Keratinocyte (primary cell): ENCODE measurements at places on chromosomes 2 and 18. TPM values are rescaled to one million over a fixed set of nuclear protein-coding genes. Genes with fewer than 3 reads are reported as not detected.

- H3K27ac ChIP-seq: no peak overlapping the region
- no peaks in the 10 kb centered on the region for H3K36me3 ChIP-seq
- H3K4me3 ChIP-seq: no peak overlapping the region
- H3K27me3 ChIP-seq: no peaks in the 10 kb centered on the region
Measured at GRCh38 chr2:216743781-216744180, 48.4 kb upstream of the IGFBP5 start.

- no peak overlapping the region for H3K27ac ChIP-seq
- H3K4me3 ChIP-seq: no peak overlapping the region
- H3K4me1 ChIP-seq: no peaks in the 10 kb centered on the region
- no peaks in the 10 kb centered on the region for H3K36me3 ChIP-seq
Measured at GRCh38 chr18:11096411-11096810, 53.0 kb downstream of the PIEZO2 start.

GRCh38 chr2:37669446-37669845 is 2.0 kb downstream of the CDC42EP3 start:
- H3K4me1 ChIP-seq: peaks cover 17% of the 10 kb centered on the region
- peak overlapping the region; percentile 1 for H3K27ac ChIP-seq
- no peaks in the 10 kb centered on the region for H3K27me3 ChIP-seq
- peak overlapping the region; percentile 87 for H3K4me3 ChIP-seq
- no peak for DNase-seq

- H3K4me3 ChIP-seq: no peak overlapping the region
- no peak for DNase-seq
- no peaks in the 10 kb centered on the region for H3K36me3 ChIP-seq
Measured at GRCh38 chr2:120489023-120489422, 143.1 kb downstream of the INHBB start.

- peaks cover 10% of the 10 kb centered on the region for H3K4me1 ChIP-seq
- H3K27ac ChIP-seq: no peak overlapping the region
- no peak overlapping the region for H3K4me3 ChIP-seq
- no peaks in the 10 kb centered on the region for H3K36me3 ChIP-seq
- no peaks in the 10 kb centered on the region for H3K27me3 ChIP-seq
Measured at GRCh38 chr2:15159206-15159605, 401.9 kb downstream of the NBAS start.

DNA sequence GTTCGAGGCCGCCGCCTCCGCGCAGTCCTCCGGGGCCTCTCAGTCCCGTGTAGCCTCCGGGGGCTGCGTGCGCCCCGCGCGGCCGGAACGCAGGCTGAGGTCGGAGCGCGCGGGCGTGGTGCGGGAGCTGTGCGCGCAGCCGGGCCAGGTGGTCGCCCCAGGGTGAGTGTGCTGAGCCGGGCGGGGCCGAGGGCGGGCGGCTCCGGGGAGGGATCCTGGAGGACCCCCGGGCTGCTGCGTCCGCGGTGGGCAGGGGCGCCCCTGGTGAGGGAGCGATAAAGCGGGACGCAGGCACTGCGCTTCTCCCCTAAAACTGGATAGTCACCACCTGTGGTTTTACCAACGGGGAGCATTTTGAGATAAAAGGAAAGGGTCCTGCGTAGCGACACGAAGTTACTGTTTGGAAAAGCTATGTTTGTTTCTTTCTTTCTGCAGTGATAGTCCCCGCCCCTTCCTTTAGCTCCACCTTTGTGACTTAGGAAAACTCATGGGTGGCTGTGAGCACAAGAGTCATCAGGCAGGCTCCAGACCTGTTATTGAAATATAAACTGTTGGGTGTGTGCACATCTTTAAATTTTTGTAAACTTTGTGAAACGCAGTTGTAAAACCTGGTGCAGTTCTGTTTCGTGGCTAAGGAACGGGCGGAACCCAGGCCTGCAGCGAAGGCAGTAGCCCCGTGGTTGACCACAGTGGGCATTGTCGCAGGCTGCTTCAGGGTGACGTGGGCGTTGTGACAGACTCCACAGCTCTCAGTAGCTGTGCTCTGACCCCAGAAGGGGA is 687 bp downstream of the CTDP1 start:
- H3K4me1 ChIP-seq: peaks cover 24% of the 10 kb centered on the region
- DNase-seq: no peak
- H3K36me3 ChIP-seq: peaks cover 8% of the 10 kb centered on the region
- H3K4me3 ChIP-seq: peak overlapping the region; percentile 78

Gene BCL11A
- polyA plus RNA-seq: 3.8 to 5.3 TPM (median 5.0 TPM) in 3 replicates

GRCh38 chr2:85326406-85327159 is 1.2 kb downstream of the TGOLN2 start:
- peaks cover 20% of the 10 kb centered on the region for H3K36me3 ChIP-seq
- H3K4me1 ChIP-seq: peaks cover 18% of the 10 kb centered on the region
- H3K27me3 ChIP-seq: no peaks in the 10 kb centered on the region
- H3K27ac ChIP-seq: peak overlapping the region; percentile 91

Gene ALK
- not detected in 3 replicates for polyA plus RNA-seq

Gene FAM237A
- not detected in 3 replicates for polyA plus RNA-seq

DNA sequence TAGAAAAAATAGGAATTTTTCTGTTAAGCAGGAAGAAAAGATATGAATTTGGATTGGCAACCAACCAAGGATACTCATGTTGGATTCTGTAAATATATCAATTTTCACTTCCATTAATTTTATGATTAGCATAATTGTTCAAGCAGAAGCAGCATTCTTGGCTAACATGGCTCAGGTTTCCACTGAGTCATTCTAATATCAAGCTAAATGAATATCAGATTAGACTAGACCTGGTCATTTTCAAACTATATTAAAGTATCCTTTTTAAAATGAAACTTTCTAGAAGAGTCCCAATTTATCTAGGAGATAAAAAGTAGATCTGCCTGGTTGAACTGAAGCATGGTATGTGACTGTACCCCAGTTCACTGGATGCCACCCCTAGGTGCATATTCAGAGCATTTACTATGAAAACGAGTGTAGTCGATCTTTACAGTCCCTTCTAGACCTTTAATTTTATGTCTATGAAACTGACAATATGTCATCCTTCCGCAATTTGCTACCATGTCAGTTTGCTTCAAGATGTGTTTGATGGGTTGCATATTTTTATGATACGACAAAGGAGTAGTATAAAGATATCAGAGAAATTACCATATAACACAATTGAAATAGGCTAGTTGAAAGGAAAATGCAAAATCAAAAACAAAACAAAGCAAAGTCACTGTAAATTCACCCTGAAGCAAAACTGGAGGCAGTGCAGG is 704.9 kb downstream of the ERBB4 start:
- no peak overlapping the region for H3K4me3 ChIP-seq
- no peaks in the 10 kb centered on the region for H3K4me1 ChIP-seq
- no peaks in the 10 kb centered on the region for H3K27me3 ChIP-seq
- no peak for DNase-seq
- no peaks in the 10 kb centered on the region for H3K36me3 ChIP-seq
- no peak overlapping the region for H3K27ac ChIP-seq

GRCh38 chr2:9247786-9248185 is 41.2 kb downstream of the ASAP2 start:
- H3K27ac ChIP-seq: no peak overlapping the region
- peaks cover 82% of the 10 kb centered on the region for H3K4me1 ChIP-seq

DNA sequence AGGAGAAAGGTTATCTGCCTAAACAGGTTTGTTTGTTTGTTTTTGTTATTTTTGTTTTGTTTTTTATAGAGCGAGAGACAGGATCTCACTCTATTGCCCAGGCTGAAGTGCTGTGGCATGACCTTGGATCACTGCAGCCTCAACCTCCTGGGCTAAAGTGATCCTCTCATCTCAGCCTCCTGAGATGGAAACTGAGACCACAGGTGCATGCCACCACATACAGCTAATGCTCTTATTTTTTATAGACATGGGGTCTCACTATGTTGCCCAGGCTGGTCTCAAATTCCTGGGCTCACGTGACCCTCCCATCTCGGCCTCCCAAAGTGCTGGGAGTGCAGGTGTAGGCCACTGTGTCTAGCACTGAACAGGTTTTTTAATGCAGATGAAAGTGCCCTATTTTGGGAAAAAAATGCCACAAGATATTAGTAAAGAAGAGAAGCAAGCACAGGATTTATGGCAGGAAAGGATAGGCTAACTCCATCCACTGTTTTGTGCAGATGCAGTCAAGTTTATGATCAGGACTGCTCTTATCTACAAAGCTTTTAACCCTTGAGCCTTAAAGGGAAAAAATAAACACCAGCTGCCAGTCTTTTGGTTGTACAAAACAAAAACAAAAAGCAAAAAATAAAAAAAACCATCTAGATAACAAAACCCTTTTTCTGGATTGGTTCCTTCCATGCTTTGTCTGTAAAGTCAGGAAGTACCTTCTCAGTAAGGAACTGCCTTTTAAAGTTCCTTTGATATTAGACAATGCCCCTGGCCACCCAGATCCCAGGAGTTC is 29.4 kb downstream of the MAP4K3 start:
- H3K27ac ChIP-seq: no peak overlapping the region
- H3K36me3 ChIP-seq: peaks cover 1% of the 10 kb centered on the region
- no peak for DNase-seq
- no peaks in the 10 kb centered on the region for H3K27me3 ChIP-seq
- no peak overlapping the region for H3K4me3 ChIP-seq

GRCh38 chr2:135870571-135870970 is 5.7 kb downstream of the MCM6 start:
- H3K27ac ChIP-seq: no peak overlapping the region
- no peak for DNase-seq
- H3K27me3 ChIP-seq: no peaks in the 10 kb centered on the region
- H3K36me3 ChIP-seq: peaks cover 2% of the 10 kb centered on the region
- H3K4me1 ChIP-seq: no peaks in the 10 kb centered on the region

Gene SLC4A5
- 0.08 to 0.45 TPM (median 0.22 TPM) in 3 replicates for polyA plus RNA-seq

- H3K27me3 ChIP-seq: no peaks in the 10 kb centered on the region
- no peaks in the 10 kb centered on the region for H3K36me3 ChIP-seq
- no peak overlapping the region for H3K27ac ChIP-seq
- DNase-seq: no peak
- H3K4me1 ChIP-seq: peaks cover 5% of the 10 kb centered on the region
Measured at GRCh38 chr2:19759880-19760279, 141.9 kb downstream of the TTC32 start.

DNA sequence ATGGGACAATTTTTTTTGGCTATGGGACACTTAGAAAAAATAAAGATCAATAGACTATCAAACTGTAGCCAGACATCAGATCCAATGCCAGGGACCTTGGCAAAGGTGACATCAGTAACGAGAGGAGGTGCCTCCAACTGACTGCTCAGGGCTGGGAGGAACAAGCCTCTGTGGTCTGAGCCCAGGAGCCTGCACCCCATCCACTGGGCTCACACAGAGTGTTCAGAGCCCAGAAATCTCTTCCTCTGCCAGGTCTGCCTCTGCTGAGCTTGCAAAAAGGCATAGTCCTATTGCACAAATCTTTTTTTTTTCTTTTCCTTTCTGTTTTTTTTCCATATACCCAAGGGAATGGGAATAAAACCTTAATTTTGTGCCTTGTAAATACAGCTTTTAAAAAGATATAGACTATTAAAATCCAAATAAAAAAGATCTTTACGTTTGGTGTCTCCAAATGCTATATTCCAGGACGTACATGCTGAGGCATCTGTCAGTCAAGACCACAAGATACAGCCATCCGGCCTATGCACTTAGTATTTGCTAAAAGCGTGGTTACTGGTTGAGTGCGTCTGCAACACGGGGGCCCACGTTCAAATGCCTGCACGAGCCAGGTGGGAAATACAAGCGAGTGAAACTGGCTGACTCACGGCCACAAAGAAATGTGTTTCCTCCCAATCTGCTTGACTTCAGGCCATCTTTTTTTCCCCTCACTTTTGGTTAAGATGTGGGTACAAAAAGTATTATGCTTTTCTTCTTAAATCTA is 7.8 kb upstream of the ARHGAP25 start:
- H3K4me1 ChIP-seq: peaks cover 26% of the 10 kb centered on the region
- no peak overlapping the region for H3K4me3 ChIP-seq
- H3K27ac ChIP-seq: peak overlapping the region; percentile 45

GRCh38 chr2:160936044-160936806 is 224.0 kb upstream of the TANK start:
- H3K4me3 ChIP-seq: no peak overlapping the region

- peaks cover 20% of the 10 kb centered on the region for H3K4me1 ChIP-seq
- H3K27ac ChIP-seq: no peak overlapping the region
- H3K27me3 ChIP-seq: no peaks in the 10 kb centered on the region
- H3K36me3 ChIP-seq: peaks cover 2% of the 10 kb centered on the region
Measured at GRCh38 chr2:130845505-130846085, 8.9 kb downstream of the ARHGEF4 start.

DNA sequence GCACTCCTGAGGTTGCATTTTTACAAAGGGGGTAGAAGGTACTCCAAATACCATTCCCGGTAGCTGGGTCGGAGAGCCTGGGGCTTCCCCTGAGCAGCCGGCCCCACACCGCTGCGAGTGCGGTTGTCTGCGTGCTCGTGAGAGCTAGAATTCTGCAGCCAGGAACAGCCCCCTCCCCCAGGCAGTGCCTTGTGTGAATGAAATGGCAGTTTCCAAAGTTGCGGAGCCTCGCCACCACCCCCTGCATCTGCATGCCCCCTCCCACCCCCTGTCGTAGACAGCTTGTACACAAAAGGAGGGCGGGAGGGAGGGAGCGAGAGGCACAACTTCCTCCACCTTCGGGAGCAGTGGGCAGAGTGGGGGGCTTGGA is 1.1 kb downstream of the MYCN start:
- no peak overlapping the region for H3K27ac ChIP-seq
- no peaks in the 10 kb centered on the region for H3K36me3 ChIP-seq
- no peak for DNase-seq
- H3K4me3 ChIP-seq: no peak overlapping the region
- peaks cover 2% of the 10 kb centered on the region for H3K4me1 ChIP-seq

Gene FAM168B
- 50.8 to 88.4 TPM (median 63.6 TPM) in 3 replicates for polyA plus RNA-seq

Gene AQP12A
- polyA plus RNA-seq: not detected in 3 replicates

DNA sequence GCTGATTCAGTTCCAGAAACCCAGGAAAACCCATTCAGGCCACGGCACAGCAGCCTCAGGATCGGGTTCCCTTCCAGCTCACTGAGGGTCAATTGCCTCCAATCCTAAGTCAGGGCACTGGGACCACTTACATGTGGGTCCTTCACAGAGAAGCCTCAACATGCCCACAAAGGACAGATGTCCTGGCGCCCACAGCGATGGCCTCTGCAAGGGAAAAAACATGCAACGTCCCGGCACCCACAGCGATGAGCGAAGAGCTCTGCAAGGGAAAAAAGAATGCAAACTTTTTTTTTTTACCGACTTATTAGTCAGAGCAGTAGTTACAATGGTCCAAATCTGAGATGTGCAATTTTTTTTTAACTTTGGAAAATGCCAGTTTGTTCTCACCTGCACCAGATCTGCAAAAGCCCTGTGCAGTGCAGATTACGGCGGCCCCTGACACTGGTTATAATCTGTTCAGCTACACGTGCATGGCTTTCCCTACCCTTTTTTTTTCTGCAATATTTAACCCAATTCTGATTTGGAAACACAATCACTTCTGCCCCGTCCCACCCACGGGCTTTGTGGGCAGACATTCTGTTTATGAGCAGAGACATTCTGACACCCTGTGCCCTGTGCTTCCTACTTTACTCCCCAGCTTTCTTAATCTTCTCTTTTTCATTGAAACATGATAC is 159.3 kb upstream of the SALL3 start:
- no peak overlapping the region for H3K4me3 ChIP-seq
- H3K4me1 ChIP-seq: no peaks in the 10 kb centered on the region

Gene GRHL1
- polyA plus RNA-seq: 2.6 to 15.1 TPM (median 7.8 TPM) in 3 replicates

- no peak overlapping the region for H3K4me3 ChIP-seq
- no peaks in the 10 kb centered on the region for H3K4me1 ChIP-seq
- H3K36me3 ChIP-seq: no peaks in the 10 kb centered on the region
- H3K27me3 ChIP-seq: no peaks in the 10 kb centered on the region
- DNase-seq: no peak
Measured at GRCh38 chr2:219959471-219959870, 332.0 kb downstream of the SLC4A3 start.

Gene UGT1A3
- 0.63 to 3.2 TPM (median 1.8 TPM) in 3 replicates for polyA plus RNA-seq

Gene TBR1
- 0.03 TPM in 1 of 3 replicates, not detected in the others for polyA plus RNA-seq

Gene ANAPC1
- polyA plus RNA-seq: 31.5 to 36.5 TPM (median 34.4 TPM) in 3 replicates

GRCh38 chr2:88770016-88770415 is 78.5 kb downstream of the RPIA start:
- H3K4me1 ChIP-seq: peaks cover 7% of the 10 kb centered on the region
- no peak for DNase-seq
- no peak overlapping the region for H3K4me3 ChIP-seq
- no peaks in the 10 kb centered on the region for H3K36me3 ChIP-seq
- H3K27me3 ChIP-seq: peaks cover 9% of the 10 kb centered on the region
- no peak overlapping the region for H3K27ac ChIP-seq

Gene ACADL
- 0.03 to 0.17 TPM (median 0.10 TPM) in 3 replicates for polyA plus RNA-seq
